ENCODE measurements at places on chromosomes 11 and 22.
A peak's percentile ranks its signal among the peaks of the same experiment; 100 is the strongest.

- no peak for DNase-seq
Observed at GRCh38 chr11:130159657-130160497, at the start of gene ST14. Gene ST14, plus strand, starts transcription at chr11:130159782. Its CDS starts 198 bp downstream, at chr11:130159980.

DNA sequence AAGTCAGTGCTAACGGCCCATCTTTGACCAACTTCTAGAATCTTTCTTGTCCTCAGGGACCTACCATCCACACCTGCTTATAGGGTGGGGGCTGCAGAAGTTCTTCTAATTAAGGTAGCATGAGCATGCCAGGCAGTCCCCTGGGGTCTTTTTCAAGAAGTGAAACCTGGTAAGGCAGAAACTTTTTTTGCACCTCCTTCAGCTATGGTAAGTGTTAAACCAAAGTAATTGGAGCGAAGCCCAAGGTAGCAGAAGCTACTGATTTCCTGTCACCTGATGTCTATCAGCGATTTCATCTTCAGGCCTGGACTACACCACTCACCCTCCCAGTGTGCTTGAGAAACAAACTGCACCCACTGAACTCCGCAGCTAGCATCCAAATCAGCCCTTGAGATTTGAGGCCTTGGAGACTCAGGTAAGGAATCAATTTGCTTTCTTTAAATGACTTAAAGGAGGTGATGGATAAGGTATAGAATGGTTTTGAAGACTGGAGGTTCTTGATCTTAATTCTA lies at the start of gene MS4A1:
Gene MS4A1, plus strand, starts transcription at position 317 of the 512 bp plus-strand sequence. CDS start 6,528 bp downstream, outside the sequence.
- no peak for DNase-seq

- no peak for DNase-seq
Observed at GRCh38 chr22:37672920-37673455, 2.4 kb upstream of the LGALS1 start.

- no peak for DNase-seq
Observed at GRCh38 chr11:48124880-48125279, 91.7 kb upstream of the OR4B1 start.

- peak; percentile 68 for DNase-seq
Observed at GRCh38 chr11:117807482-117808327, 10.7 kb upstream of the DSCAML1 start.

- no peak for DNase-seq
Observed at GRCh38 chr11:72600557-72600956, 73.7 kb downstream of the PDE2A start.

DNA sequence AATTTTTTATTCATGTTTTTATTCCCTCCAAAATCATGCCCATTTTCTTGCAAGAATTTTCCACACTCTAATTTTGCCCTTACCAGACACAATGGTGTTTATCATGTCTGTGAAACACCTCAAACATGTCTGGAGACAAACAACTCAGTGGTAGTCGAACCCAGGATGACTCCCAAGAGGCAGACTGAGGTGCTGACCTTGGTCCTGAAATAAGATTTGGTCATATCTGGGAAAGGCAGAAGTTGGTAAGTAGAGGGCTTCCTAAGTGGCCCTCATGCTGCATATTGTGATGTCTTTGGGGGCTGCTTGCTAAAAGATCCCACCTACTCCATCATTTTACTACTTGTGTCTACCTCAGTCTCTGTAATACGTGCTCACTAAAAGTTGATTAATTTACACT lies 369.4 kb upstream of the ISX start:
- no peak for DNase-seq

DNA sequence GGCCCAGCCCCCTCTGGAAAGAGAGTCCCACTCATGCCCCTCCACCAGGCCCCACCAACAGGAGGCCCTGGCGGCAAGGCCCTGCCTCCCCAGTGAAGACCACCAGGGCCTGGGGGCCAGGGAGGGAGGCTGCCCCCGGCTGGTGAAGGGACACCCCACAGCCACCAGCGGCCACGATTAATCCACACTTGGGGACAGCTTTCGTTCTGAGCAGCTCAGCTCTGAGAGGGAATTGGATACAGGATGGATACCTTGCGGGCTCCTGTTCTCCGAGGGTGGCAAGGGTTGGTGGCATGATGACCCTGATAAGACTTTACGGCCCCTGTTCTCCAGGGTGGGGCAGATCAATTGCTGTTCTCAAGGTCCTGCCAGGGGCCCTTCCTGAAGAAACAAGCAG lies 6.9 kb upstream of the NLRP6 start:
- DNase-seq, result no peak

Measured in activated T-cell treated with anti-CD3 and anti-CD28 coated beads for 24 hours (primary cell).